ENCODE measurements at places on chromosomes 16 and 17.

GRCh38 chr17:42832213-42832933 is 824 bp upstream of the PSME3 start:
- DNase-seq = peak; percentile 66

DNA sequence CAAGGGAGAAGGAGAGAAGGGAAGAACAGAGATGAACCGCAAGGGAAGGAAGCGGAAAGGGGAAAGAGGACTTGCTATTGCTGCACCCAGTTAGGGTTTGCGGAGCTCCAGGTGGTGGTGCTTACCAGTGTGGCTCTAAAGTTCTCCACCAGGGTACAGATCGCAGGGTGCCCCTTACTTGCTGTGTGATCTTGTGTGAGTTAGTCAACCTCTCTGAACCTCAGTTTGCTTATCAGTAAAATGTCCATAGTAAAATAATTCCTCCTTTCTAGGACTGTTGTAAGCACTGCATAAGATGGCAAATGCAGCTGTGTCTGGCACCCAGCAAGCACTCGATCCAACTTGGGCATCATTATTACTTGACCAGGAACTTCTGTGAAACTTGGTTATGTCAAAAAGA is 230.7 kb upstream of the CDH5 start:
- no peak for DNase-seq

DNA sequence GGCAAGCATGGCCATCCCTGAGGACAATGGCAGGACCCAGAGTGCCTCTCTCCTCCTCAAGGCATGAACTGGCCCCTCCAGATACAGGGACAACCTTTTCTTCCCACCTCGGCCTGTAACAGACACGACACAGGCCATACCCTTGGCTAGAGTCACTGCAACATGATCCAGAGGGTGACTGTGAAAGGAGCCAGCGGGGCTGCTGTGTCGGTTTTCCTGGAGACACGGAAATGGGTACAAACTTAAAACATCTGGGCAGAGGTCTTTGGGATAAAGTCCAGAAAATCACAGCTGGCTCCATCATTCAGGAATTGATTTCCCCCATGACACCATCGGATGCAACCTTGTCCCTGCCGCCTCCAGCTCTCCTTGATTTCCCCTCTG is 5.3 kb downstream of the CEP295NL start:
- no peak for DNase-seq

DNA sequence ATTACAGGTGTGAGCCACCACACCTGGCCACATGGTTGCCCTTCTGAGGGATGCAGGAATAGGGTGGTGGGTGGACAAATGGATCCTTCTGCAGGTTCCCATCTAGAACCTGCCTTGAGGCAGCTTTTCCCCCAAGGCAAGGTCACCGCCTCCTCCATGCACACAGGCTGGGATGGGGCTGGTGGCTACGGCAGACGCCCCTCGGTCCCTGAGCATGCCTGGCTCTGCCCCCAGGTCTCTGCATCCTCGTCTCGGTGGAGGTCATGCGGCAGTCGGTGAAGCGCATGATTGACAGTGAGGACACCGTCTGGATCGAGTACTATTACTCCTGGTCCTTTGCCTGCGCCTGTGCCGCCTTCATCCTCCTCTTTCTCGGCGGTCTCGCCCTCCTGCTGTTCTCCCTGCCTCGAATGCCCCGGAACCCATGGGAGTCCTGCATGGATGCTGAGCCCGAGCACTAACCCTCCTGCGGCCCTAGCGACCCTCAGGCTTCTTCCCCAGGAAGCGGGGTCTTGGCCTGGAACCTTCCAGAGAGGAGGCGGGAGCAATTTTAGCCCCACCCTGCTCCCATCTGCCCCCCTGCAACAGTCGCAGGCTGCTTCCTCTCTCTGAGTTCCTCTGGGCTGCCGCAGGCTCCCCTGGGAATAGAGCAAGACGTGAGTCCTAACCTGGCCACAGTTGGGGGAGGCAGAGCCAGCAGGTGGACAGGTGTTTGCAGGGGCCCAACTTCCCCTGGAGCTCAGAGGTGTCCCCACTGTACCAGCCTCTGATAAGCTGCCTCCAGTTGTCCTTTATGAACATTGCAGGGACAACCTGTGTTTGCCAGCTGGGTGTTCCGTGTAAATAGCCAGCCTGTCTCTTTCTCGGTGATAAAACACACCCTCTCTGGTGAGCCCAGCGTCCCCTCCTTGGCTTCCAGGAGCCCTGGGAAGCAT is 11.7 kb downstream of the CACNG1 start:
- DNase-seq = no peak

DNA sequence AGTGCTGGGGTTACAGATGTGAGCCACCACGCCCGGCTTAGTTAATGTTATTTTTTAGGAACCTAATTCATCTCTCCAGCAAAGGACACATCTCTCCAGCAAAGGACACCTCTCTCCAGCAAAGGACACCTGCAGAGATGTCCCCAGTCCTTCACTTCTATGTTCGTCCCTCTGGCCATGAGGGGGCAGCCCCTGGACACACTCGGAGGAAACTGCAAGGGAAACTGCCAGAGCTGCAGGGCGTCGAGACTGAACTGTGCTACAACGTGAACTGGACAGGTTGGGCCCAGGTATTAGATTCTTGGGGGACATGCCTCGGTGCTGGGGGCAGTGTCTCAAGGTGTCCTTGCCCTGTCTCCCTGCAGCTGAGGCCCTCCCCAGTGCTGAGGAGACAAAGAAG is 4.7 kb downstream of the PFAS start:
- DNase-seq = no peak

- no peak for DNase-seq
These were observed 333.0 kb downstream of the WWOX start for GRCh38 chr16:78432451-78432850.

- DNase-seq = no peak
These were observed 11.9 kb upstream of the PIK3R6 start for GRCh38 chr17:8879410-8879809.

- DNase-seq = no peak
These were observed 115.8 kb downstream of the IRX5 start for GRCh38 chr16:55046513-55046912.

DNA sequence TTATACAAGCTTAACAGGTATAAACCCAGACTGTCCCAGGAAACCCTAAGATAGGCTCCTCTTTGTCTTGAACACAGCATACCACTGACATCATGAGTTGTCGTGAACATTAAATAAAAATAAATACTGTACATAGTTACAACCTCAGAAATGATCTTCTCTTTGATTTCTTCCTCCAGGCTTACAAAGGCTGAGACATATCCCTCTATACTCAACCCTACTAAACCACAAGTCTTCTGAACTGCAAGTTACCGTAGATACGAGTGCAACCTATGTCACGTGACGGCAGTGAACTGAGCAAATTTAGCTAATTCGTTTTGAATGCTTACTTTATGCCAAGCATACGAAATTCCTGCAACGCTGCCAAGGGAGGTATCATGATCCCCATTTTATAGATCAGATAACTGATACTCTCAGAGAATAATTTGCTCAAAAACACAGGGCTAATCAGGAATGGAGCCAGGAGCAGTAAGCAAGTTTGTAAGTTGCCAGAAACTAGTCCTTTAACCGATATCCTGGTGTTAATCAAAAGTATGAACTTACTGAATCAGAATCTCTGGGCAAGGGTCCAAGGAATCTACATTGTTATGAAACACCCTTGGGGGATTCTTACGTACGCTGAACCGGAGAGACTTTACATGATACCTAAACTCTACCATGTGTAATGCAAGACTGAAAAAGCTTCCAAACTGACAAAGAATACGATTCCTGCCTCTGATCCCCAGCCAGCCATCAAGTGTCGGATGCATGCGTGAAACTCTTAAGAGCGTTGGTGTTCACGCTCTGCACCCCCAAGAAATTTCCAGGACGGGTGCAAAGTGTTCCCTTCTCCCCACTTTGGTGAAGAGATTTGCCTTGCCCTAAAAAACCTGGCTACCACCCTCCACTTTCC is 106.2 kb downstream of the XYLT1 start:
- DNase-seq = no peak

GRCh38 chr17:75692976-75693375 is 25.8 kb downstream of the SAP30BP start:
- no peak for DNase-seq

DNA sequence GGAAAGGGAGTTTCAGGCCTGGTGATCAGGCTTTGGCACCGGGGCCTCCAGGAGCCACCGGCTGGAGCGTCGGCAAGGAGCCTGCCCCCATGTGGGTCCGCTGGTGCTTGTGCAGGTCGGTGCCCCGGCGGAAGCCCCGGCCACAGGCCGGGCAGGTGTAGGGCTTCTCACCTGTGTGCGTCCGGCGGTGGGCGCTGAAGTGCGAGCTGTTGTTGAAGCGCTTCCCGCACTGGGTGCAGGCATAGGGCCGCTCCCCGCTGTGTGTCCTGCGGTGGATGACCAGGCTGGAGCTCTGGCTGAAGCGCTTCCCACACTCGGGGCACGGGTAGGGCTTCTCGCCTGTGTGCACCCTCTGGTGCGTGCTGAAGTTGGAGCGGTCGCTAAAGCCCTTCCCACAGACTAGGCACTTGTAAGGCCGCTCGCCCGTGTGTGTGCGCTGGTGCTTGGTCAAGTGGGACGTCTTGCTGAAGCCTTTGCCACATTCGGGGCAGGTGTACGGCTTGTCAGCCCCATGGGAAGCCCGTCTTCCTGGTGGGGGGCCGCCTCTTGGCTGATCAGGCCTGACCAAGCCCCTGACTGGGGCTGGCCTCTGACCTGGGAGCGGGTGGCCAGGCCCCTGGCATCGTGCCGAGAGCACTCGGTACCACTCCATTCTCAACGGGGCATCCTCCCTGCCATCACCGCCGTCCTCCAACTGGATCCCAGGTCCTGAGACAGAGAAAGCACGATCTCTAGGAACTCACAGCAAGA is 14.4 kb downstream of the ZNF500 start:
- no peak for DNase-seq

DNA sequence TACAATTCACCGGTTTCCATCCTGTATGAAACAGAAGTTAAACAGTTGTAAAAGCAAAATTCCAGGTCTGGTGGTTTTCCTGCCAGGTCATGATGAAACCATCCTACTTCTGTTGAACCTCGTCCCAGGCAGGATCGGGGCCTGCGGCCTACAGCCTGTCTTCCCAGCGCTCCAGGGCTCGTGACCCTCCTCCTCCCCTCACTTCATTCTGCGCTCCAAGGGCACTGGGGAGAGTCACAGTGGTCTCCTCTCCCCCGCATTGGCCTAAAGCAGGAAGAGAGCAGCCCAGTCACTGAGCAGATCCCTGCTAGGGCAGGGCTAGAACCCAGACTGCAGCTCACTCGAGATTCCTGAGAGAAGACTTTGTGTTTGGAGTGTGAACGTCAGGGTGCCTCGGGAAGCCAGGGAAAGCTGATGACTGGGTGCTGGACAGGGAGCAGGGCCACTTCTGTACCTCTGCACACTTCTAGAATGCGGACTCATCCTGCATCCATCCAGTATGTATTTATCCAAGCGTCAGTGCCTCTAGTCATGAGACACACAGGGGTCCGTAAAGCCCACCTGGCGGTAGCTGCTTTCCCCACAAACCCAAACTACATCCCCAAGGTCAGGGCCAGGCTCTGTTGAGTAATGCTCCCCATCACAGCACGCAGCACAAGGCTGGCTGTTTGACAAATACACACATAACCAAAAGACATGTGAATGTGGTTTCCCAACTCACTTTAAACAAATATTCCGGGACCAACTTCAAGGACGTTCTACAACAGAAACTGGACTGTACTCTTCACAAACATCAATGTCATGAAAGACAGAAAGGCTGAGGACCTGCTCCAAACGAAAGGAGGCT is 1.7 kb upstream of the ITGAE start:
- no peak for DNase-seq

DNA sequence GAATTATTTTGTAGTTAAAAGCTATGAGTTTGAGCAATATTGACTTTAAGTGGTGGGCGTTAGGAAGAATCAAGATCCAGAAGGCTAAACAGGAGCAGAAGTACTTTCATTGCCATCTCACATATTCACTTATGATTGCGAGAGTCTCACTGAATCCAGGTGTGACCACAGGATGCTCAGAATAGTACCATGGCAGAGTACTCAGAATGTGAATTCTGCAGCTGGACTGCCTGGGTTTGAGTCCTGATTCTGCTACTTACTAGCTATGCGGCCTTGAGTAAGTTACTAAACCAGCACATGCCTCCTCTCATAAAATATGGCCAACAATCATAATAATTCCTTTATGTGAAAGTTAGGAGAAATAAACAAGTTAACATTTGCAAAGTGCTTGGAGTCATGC is 109.5 kb downstream of the CA10 start:
- DNase-seq = peak; percentile 38

GRCh38 chr17:41639492-41640473 is 15.4 kb upstream of the KRT17 start:
- no peak for DNase-seq

- peak; percentile 26 for DNase-seq
These were observed 115.8 kb downstream of the NPIPB11 start for GRCh38 chr16:29290631-29291247.

GRCh38 chr16:68790130-68790761 is 53.1 kb upstream of the TANGO6 start:
- no peak for DNase-seq

DNA sequence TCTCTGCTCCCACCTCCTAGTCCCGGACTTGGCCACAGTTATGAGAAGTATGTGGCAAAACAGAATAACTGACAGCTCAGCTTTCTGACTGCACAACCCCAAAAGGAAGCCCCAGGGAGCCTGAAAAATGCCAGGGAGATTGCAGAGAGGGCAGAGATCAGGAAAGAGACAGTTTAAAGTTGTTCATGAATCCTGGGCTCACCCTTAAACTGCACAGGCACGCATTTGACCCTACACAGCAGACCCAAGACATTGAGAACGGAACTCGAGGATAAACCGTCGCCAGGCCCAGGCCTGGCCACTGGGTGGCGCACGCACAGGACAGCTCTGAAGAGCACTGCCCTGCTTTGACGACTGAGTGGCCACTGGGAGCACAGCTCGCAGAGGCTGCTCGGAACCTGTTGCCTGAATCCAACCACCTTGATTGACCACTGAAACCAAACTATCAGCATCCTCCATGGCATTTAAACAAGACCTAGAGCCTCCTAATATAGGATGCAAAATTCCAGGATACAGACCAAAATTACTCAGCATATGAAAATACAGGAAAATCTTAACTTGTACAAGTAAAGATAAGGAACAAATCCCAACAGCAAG is 114.0 kb downstream of the C16orf95 start:
- peak; percentile 5 for DNase-seq

GRCh38 chr16:73404001-73404400 is 356.1 kb upstream of the ZFHX3 start:
- no peak for DNase-seq

DNA sequence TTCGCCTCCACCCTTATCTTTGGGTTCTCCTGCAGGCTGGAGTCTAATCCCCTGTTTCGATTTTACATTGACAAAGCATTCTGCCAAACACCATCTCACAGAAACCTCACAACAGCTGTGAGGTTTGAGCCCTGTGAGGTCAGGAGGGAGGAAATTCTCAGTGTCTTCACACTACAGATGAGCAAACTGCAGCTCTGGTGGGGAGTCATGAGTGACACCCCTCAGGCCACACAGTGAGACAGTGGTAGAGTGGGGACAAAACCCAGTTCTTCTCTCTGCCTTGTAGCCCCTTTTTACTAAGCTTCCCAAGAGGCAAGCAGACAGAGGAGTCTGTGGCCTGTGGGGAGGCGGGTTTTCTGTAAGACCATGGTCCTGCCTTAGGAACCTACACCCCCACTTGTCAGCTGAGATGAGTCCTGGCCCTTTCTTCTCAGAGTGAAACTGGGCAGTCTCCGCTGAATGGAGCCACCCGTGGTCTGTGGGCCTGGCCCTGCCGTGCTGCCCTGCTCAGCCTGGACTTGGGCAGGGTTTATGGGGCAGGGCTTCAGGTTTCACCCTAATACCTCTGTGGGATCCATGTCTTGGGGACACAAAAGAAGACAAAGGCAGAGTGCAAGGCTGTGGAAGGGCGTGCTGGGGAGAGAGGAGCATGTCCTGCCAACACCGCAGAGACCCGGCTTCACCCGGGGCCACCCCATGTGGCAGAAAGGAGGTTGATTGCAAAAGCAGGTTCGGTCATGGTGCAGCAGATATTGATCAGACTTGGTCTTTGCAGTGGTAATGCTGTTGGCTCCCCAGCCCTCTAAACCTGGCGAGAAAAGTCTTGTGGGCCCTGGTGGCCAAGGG is 59.0 kb downstream of the ABR start:
- no peak for DNase-seq
